ENCODE measurements at places on chromosomes 13 and 19. TPM values are rescaled to one million over a fixed set of nuclear protein-coding genes. Genes with fewer than 3 reads are reported as not detected.

DNA sequence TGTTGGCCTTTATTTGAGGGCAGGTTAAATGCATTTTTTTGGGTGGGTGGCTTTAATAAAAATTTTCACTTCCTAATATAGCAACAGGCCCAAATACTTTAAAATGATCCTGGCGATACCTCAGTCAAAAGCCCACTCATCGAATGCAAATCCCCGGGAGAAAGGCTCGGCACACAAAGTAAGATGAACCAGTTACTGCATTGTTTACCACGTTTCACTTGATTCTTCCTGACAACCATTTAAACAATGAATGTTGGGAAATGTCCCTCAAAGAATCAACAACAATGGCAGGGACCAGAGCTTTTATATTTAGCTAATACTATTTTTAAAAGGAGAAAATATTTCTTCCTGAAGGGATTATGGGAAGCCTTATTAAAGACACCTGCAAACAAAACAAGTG is 187.7 kb downstream of the ABCC4 start:
- no peaks in the 10 kb centered on the region for H3K27me3 ChIP-seq
- H3K36me3 ChIP-seq = no peaks in the 10 kb centered on the region
- H3K4me1 ChIP-seq = no peaks in the 10 kb centered on the region

GRCh38 chr13:96783511-96783910 is 210.8 kb downstream of the OXGR1 start:
- no peak overlapping the region for H3K4me3 ChIP-seq
- no peaks in the 10 kb centered on the region for H3K4me1 ChIP-seq
- no peaks in the 10 kb centered on the region for H3K27me3 ChIP-seq

Gene DZIP1
- total RNA-seq = 24.1 TPM

DNA sequence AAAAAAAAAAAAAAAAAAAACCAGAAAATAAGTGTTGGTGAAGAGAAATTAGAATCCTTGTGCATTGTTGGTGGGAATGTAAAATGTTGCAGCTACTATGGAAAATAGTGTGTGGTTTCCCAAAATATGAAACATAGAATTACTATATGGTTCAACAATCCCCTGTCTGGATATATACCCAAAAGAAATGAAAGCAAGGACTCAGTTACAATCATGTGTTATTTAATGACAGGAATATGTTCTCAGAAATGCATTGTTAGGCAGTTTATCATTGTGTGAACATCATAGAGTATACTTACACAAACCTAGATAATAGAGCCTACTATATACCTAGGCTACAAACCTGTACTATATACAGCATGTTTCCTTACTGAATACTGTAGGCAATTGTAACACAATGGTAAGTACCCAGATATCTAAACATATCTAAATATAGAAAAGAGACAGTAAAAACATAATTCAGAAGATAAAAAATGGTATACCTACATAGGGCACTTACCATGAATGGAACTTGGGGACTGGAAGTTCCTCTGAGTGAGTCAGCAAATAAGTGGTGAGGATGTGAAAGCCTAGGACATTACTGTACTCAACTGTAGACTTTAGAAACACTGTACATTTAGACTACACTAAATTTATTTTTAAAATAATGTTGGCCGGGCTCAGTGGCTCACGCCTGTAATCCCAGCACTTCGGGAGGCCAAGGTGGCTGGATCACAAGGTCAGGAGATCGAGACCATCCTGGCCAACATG is 25.7 kb upstream of the SLC7A1 start:
- no peak overlapping the region for H3K27ac ChIP-seq
- no peaks in the 10 kb centered on the region for H3K27me3 ChIP-seq
- H3K36me3 ChIP-seq = no peaks in the 10 kb centered on the region

GRCh38 chr13:67353941-67354340 is 123.8 kb upstream of the PCDH9 start:
- no peaks in the 10 kb centered on the region for H3K27me3 ChIP-seq
- no peak overlapping the region for H3K4me3 ChIP-seq
- no peaks in the 10 kb centered on the region for H3K4me1 ChIP-seq
- H3K36me3 ChIP-seq = no peaks in the 10 kb centered on the region
- no peak for DNase-seq
- no peak overlapping the region for H3K27ac ChIP-seq

Data from uterus (tissue), 4 donors.